ENCODE measurements at places on chromosomes 1 and 21.

DNA sequence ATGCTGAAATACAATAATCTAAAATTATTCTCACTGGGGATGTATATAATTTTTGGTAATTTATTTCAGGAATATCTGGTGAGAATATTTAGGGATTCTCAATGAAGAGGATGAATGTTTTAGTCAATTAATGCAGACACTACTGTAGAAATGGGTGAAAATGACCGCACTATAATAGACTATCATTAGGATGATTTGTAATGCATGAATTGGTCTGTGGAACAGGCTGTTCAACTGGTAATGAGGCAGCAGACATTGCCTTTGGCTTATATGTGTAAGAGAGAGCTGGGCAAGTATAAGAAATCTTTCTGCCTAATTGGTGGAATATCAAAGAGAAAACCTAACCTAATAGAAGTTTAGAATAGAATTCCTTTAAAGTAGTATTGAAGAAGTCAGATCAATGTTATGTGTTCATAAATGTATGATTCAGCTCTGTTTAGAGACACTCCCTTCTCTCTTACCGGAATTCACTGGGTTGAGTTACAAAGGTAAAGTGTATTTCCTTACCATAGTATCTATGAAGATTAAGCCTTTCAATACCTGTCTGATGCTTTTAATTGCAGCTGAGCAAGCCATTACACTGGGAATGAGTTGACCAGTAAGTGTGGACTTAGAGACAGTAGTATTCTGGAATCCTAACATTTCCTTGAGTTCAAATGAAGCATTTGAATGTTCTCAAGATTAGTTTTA lies 274.5 kb downstream of the S1PR1 start:
- DNase-seq, result no peak

DNA sequence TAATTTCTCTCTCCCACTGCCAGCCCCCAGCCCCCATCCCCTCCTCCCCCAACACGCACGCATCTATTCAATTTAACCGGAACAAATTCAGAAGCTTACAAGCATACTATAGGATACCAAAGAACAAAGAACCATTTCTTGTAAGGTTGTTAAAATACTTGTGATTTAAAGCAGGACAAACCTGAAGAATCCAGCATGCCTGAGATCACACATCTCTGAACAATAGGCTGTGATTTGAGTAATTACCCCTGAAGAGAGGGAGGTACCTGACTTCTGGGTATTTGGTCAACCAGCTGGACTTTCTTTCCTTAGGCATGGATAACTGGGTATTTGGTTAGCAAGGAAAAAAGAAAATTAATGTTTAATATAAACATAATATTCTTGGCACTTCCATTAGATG lies 105.1 kb downstream of the NMNAT2 start:
- no peak for DNase-seq

- DNase-seq, result no peak
Observed at GRCh38 chr1:119797162-119797561, 14.1 kb downstream of the REG4 start.

- DNase-seq, result no peak
Observed at GRCh38 chr1:19648689-19649088, 4.6 kb downstream of the NBL1 start.

- no peak for DNase-seq
Observed at GRCh38 chr1:36177589-36178431, 21.9 kb downstream of the MAP7D1 start.

- DNase-seq, result no peak
Observed at GRCh38 chr1:230858236-230858820, 10.0 kb downstream of the C1orf198 start.

DNA sequence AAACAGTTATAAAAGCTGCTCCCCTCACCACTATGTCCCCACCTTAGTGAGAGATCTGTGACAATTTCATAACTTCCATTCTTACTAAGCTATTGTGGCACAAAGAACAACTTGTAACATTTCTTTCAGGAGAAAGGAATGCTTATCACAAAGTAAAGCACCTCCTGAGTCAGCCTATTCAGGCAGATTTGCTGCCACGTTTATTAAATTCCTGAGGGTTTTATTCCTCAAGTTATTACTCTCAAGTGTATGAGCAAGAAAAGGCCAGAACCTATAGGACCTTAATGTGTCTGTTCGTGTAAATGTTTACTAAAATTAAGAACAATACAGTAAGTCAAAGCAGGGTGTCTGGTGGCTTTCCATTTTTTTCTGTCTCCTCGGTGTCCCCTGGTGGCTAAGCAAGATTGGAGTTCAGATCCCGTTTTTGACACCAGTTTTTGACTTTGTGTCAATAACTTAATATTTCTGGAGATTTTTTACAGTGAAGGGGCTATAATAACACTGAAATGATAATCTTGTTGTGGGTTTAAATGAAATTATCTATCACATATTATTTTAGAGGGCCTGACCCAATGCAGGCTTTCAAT lies 1539.6 kb downstream of the BRINP3 start:
- no peak for DNase-seq

- no peak for DNase-seq
Observed at GRCh38 chr1:226723657-226724532, 15.2 kb downstream of the ITPKB start.

DNA sequence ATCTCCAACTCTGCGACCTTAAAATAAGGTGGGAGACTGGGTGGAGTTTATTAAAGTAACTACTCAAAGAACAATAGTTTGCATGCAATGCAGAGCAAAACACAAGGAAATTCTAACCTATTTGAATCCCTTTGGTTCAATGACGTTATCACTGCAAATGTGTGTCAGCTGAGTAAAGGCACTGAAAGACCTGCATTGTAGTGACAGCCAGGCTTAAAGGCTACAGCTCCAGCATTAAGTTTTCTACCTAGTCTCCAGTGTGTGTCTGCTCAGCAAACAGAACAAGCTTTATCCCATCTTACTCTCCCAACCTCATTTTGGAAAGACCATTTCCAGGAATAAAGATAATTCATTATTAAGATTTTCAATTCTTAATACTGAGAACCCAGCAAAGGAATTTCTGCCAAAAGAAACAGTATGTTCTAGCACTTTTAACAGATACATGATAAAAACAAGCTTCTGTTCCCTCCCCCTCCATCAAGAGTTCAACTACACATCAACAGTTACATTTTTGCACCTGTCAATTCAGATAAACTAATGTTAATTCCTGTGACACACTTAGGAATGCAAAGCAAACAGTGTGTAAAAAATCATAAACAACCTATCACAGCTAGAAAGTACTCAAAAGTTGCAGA lies 14.2 kb downstream of the PTP4A2 start:
- no peak for DNase-seq

GRCh38 chr1:53968125-53968513 lies 22.0 kb downstream of the LRRC42 start:
- DNase-seq, result no peak

GRCh38 chr1:36699113-36699911 lies 216.6 kb upstream of the CSF3R start:
- DNase-seq, result no peak

DNA sequence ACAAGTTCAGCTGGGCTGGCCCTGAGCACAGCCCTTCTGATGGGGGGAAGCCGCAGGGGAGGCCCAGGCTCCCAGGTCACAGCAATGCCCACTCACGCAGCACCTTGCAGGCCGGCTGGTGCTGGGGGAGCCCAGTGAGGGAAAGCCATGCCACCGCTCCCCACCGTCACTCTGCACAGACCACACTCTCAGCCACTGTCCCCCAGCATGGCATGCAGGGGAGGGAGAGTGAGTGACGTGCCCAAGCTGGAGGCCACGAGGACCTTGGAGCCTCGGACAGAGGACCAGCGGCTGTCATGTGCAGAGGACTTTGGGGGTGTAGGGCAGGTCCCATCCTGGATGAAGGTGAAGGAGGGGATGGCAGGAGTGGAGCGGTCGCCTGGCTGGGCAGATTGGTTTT lies 25.1 kb downstream of the SLC45A1 start:
- DNase-seq, result no peak

DNA sequence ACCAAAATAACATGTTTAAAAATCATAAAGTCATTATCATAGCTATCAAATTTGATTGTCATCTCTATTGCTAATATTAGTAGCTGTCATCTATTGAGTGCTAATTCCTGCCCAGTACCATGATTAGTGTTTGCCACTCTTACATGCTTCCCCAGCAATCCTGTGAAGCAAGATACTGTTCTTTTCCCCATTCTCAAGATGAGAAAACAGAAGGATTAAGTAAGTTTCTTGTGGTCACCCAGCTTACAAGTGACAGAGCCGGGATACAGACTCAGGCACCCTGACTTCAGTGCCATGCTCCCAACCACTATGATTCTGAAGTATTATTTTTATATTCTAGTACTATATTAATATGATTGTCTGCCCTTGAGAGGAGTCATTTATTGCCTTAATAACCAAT lies 36.5 kb downstream of the LRRC8C start:
- no peak for DNase-seq

DNA sequence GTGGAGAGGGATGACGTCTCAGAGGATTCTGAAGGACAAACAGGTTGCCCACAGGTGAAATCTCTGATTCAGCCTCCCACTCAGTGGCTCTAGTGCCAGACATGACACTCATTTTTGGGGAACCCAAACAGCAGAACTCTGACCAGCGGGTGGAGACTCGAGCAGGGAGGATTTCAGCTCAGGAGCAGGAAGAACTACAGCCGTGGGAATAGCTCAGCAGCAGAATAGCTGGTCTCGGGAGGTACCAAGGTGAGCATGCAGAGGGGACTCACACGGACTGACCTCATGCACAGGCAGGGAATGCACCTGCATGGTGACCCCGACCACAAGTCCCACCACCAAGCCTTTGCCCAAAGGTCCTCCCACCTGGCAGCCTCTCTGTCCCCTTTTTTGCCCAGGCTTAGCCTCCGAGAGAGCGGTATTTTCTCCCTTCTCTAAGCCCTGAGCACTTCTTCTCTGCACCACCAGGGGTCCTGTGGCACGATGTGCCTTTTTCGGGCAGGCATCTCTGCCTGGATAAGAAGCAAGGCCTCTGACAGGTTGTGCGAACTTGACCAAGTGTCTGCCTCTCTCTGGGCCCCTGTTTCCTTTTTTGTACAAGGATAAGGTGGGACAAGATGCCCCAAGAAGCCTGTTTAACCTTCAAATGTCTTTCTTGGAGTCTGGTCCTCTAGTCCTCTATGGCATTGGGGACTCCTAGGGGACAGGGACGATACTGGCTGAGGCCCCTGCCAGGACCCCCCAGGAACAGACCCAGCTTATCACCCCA lies 8.8 kb upstream of the FGR start:
- no peak for DNase-seq

DNA sequence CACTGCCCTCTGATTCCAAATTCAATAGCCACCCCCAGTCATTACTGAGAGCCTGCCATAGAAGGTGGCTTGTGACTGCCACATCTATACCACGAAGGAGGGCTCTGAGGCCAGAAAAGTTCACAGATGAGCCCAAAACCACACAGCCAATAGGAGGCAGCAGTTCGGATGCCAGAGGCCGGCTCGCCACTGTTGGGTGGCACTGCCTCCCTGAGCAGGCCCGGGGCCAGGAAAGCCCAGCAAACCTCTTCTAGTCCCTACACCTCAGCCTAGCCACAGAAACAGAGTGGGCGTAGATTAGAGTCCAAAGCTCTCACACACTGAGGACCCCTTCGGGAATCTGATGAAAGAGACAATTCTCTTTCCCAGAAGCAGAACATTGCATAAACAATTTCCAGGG lies 5.9 kb upstream of the CAMK2N1 start:
- DNase-seq, result no peak

- no peak for DNase-seq
Observed at GRCh38 chr21:44735821-44736220, 24.4 kb upstream of the TSPEAR start.

GRCh38 chr1:5611851-5612250 lies 380.4 kb downstream of the NPHP4 start:
- DNase-seq, result no peak

DNA sequence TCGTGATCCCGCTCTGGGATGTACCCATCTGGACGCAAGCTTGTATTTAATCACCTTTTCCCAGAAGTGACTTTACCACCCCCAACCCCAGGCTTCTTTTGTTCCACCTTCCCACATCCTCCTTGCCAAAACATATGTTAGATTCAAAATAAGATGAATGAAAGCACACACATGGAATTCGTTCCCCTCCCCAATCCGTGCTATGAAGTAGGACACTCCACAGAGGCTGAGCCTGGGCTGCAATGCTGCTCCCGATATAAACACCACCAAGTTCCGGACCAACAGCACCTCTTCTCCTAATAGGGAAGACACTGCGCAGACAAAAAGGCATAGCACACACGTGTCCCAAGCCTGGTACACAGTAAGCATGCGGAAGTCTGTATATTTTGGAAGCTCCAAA lies 86.1 kb downstream of the CLSTN1 start:
- DNase-seq, result no peak

DNA sequence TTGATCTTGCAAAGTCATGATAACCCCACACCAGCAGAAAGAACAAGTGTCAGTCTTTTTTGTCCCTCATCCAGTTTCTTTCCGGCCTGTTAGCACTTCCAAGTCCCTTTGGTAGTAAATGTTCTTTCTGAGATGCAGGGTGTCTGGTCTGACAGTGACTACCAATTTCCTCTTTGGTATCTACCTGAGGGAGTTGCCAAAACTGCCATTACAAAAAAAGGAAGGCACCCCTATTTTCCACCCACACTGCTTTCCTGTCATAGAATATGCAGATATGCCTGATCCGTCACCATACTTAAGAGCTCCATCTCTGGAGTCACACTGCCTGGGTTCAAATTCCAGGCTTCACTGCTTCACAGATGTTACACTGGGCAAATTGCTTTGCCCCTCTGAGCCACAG lies 72.4 kb downstream of the ZNF281 start:
- no peak for DNase-seq

- no peak for DNase-seq
Observed at GRCh38 chr1:189149547-189150375, 1327.9 kb downstream of the BRINP3 start.

DNA sequence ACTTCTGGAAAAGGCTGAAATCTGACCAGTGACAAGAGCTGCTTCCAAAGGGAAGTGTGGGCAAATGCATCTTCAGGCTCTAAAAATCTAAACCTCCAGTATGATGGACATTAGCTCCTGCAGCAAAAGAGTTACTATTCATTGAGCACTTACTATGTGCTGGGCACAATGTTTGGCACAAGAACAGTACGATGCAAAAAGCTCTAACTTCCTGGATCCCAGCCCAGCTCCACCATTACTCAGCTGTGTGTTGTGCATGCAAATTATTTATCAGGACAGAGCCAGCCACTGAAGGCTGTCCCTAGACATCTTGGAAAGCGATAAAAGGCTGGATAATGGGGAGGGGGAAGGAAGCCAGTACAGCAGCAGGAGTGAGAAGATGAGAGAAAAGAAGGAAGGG lies 143.5 kb downstream of the ELAVL4 start:
- DNase-seq, result no peak

DNA sequence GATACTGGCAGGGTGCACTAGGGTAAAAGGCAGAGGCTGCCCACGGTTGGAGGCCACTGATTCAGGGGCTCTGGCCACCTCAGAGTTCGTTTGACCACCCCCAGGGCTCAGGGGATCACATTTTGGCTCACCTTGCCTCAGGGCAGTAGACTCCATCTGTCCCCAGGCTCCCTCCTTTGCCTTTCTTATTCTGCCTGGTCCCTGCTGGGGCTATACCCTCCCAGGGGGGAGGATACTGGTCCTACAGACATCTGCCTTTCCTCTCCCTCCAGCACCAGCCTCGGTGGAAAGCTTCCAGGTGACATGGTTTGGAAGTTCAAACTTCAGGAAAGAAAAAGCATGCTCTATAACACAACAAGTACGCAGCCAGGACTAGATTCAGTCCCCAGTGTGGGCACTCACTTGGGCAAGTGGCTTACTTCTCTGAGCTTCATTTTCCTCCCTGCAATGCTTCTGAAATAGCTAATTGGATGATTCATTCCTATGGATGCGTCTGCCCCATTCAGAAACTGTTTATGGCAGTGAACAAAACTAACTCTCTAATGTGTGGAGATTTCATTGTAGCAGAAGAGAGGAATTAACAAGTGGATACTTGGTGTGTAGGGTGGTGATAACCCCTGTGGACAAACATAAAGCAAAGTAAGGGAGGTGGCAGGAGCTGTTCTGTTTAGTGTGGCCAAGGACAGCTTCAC lies 154.8 kb downstream of the TRABD2B start:
- DNase-seq, result no peak
